ENCODE measurements at places on chromosomes 3 and 15.

DNA sequence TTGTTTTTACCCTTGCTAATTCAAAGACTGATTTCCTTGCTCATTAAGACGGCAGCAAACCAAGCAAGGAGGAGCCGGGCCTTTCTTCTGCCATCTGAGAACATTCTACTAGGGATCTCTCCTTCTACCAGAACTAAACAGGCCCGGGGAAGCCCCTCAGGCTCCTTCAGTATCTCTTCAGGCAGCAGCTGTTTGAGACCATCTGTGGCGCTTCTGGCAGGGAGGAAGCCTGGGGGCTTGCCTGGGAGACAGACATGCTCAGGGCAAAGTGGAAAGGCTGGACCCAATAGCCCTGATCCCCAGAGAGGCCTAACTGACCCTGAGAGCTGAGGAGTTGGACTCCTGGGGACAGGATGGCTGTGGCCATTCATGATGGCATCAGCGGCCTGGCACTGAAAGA, 67.9 kb downstream of the FEM1B start:
- DNase-seq, result no peak

DNA sequence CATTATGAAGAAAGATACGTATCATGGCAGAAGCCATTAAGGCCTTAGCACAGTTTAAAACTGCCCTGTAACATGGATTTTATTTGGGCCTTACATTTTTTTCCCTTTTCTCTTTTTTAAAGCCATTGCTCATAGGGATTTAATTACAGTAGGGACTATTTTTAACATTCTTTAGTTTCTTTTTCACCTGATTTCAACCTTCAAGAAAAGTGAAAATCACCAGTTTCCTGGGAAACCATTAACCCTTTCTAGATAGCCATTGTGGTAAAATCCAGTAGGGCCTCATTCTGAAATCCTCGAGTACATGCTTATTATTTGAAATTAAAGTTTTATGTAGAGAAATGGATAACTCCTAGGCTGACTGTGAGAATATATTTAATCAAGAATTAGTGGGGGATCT, 3.1 kb downstream of the SPRED1 start:
- no peak for DNase-seq

DNA sequence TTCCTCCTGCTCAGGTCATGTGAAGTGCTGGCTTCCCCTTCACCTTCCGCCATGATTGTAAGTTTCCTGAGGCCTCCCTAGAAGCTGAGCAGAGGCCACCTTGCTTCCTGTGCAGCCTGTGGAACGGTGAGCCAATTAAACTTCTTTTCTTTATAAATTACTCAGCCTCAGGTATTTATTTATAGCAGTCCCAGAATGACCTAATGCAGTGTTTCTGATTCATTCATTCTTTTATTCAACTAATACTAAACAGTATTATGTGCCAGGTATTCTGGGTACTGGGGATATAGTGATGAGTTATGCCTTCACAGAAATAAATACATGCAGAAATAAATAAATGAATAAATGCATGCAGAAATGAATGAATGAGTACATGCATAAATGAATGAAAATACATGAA, 41.9 kb downstream of the EDEM1 start:
- DNase-seq, result no peak

GRCh38 chr3:166499636-166500035, 662.4 kb upstream of the BCHE start:
- DNase-seq, result no peak

DNA sequence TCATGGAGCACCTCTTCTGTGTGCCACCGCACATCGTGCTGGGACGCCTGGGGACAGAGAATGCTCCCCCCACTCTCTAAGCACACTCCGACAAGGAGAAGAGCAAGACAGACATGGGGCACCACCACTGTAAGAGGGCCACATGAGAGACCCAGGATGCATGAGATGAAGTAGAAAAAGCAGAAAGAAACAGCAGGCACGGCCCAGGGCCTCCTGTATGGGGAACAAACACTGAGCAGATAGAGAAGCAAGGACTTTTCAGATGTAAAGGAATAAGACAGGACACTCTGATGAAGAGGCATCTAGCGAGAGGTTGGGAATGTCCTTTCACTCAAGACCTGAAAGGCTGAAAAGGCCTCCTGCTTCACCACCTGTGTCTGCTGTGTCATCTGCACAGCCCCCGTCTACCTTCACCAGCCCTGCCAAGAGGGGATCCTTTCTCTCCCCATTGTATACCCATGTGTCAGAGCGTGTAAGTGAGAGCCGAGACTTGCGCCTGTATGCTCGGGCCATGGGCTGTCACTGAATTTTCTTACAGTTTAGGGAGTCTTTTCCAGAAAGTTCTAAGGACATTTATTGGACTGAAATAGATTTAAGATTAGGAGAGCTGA, 125.6 kb downstream of the LRRK1 start:
- DNase-seq, result no peak

- no peak for DNase-seq
Observed at GRCh38 chr3:177410730-177411129, 213.4 kb upstream of the TBL1XR1 start.

DNA sequence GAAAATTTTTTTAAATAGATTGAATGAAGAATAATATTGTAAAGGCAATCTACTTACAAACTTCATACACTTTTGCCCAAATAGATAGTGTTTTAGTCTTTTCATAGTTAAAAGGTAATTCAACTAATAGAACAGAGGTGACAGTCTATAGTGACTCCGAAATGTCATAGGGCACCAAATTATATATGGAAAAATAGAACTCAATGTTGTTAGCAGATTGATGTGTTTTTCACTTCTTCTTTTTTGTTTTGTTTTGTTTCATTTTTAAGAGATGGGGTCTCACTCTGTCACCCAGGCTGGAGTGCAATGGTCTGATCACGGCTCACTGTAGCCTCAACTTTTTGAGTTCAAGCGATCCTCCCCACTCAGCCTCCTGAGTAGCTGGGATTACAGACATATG, 721 bp downstream of the CSTA start:
- no peak for DNase-seq

DNA sequence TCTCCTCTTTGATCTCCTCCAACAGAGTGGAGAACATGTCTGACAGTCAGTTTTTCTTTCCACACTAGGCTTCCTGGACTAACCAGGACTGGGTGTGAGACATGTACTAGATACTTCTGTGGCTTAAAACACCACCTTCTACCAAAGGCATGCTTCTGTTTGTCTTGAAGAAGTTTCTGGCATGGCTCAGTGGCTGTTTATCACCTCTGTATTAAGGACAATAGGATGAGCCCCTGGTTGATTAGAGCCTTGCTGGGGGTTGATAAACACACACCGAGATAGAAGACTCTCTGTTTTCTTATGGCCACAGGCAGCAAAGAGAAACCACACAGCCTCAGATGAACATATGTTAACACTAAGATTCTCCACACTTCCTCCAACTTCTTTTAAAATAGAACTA, 40.5 kb downstream of the SV2B start:
- DNase-seq, result no peak

- no peak for DNase-seq
Observed at GRCh38 chr3:76684946-76685345, 355.0 kb upstream of the ROBO2 start.

DNA sequence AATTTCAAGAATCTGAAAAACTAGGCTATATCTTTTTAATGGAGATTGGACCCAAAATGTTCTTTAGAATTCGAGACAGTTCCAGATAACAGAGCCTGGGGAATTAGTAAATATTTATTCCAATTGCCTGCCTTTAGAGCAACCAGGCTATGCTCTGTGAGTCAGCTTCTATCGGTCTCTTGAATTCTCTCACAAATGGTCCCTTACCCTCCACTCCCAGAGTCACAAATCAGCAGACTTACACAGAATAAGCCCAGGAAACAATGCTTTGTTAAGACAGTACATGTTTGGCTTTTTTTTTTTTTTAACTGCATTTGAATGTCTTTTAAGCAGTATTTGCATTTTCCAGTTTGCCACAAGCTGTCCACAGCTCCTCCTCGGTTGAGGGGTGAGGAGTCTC, 460.7 kb upstream of the CBLB start:
- no peak for DNase-seq

GRCh38 chr3:8984526-8984925, 21.3 kb upstream of the RAD18 start:
- no peak for DNase-seq

DNA sequence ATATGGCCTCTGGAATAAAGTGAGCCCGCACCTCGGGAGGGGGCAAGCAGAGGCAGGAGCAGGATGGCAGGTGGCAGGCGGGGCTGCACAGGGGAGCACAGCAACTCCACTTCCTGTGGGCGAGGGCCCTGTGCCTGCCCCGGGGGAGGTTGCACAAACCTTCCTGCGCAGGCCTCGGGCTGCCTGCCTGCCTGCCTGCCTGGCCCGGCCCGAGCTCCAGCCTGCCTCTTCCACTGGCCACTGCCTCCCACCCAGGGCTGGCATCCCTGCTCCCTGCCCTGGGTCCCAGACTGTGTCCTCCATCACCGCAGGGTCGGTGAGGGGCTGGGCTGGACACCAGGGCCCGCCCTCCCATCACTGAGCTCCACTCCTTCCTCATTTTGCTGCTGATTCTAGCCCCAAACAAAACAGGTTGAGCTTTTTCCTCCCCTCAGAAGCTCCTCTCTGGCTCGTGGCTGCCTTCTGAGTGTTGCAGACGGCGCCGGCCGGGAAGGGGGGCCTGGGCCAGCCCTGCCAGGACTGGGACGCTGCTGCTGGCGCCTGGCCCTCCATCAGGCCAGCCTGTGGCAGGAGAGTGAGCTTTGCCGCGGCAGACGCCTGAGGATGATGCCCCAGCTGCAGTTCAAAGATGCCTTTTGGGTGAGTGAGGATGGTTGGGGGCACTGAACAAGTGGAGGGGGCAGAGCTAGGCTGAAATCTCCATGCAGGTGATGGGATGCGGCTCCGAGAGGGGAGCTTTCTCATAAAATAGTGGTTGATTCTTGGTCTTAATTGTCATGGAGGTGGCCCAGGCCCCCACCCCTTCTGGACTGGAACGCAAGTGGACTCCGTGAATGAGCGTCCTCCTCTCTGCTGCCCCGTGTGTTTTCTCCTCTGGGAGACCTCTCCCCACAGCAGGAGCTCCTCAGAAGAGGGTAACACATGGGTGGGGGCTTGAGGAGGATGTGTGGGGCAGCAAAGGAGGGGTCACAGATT, at the start of gene PSTPIP1:
PSTPIP1 (plus strand) TSS at position 156 of the 975 bp plus-strand sequence; CDS start at position 604, 448 bp downstream.
- peak; percentile 70 for DNase-seq

DNA sequence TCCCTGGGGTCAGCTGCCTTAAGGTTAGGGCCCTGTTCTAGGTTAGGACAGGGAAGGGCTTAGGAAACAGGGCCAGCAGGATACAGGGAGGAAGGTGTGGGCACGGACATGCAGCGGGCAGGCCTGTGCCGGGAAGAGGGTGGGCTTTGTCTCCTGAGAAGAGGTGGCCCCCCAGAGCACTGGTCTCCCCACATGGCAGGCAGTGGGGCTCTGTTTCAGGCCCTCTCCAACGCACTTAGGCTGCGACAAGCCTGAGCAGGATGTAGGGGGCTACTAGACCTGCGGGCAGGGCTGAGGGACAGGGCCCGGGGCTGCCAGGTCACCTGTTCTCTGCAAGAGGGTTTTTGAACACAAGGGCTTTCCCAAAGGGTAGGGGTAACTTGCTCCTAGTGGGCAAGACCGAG, 33.5 kb downstream of the KLF13 start:
- DNase-seq, result no peak

GRCh38 chr15:38438031-38438986, 15.6 kb upstream of the FAM98B start:
- DNase-seq, result no peak

DNA sequence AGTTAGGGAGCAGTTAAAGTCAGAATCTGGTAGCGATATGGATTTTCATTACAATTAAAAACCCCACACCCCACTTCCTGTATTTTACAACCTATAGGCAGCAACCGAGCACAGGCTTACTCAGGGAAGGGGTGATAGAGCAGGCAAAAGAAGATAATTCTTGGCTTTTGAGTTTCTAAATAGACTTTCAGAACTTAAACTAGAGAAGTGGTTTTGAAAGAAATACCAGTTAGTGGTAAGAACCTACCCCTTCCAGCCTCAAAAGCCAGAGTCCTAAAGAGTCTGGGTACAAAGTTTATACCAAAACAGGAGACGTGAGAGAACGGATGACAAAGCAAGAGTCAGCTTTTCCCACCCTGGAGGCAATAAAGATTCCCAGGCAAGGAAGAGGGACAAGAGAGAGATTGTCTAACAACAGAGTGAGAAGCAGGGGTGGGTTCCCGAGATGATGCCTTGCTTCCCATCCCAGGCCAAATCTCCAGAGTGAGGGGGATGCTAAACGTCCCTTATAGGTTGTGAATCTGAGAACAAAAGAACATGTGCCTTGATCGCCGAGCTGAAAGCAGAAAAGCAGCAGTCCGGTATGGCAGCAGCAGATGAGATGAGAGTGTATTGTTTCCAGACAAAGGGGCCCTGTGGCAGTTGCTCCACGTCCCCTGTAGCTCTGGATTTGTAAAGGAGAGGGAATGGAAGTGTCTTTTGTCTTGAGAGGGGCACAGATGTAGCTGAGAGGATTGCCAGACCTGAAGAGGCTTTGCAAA, 36.8 kb downstream of the KLHL6 start:
- no peak for DNase-seq

GRCh38 chr3:8659242-8659641, 14.6 kb upstream of the SSUH2 start:
- DNase-seq, result no peak

- no peak for DNase-seq
Observed at GRCh38 chr3:176491084-176491483, 706.2 kb downstream of the TBL1XR1 start.

- DNase-seq, result no peak
Observed at GRCh38 chr3:41202834-41203345, 3.6 kb downstream of the CTNNB1 start.

DNA sequence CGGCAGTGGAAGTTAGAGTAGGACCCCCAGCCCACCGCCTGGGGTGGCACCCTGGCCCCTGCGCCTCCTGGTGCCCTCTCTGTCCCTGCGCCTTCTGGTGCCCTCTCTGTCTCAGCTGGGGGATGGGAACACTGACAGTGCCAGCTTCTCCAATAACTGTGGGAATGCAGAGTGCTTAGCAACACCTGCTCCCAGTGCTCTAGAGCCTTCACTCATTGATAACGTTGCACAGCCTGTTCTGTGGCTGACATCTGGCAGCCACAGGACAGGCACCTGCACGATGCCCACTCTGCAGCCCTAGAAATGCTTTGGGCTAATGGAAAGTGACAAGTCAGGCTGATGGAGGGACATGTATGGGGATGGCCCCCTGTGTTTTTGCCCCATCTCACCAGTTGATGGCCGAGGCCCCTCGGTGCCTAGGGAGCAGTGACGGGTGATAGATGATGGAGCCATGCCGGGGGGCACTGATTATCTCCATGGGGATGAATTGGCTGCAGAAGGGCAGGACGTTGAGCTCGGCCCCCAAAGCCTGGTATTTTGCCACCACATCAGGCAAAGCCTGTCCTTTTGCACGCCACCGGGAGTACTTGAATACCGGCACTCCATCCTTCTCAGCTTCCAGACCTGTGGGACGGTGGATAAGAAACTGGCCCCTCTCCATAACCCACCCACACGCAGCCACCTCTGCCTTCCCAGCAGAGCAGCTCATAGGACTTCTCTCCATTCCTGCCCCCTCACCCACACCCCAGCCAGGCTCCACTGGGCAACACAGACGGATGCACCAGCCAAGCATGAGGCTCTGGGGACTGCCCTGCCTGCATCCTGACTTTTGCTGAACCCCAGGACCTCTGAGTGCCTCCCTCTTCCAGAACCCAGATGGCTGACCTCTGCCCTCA, 22.1 kb downstream of the ALDH1L1 start:
- no peak for DNase-seq

GRCh38 chr3:179687967-179688535, 35.2 kb downstream of the USP13 start:
- no peak for DNase-seq

Data from CD4-positive, alpha-beta T cell treated with Interleukin-4 for 4 hours (primary cell).